ENCODE measurements at places on chromosomes 4 and X. TPM values are rescaled to one million over a fixed set of nuclear protein-coding genes. Genes with fewer than 3 reads are reported as not detected.

- DNase-seq: no peak
Measured at GRCh38 chrX:20129547-20129946, 12.1 kb downstream of the EIF1AX start.

GRCh38 chr4:122876456-122876855 lies 45.9 kb downstream of the NUDT6 start:
- DNase-seq: no peak

GRCh38 chrX:134004084-134004483 lies 18.7 kb upstream of the GPC3 start:
- DNase-seq: no peak

GRCh38 chrX:5632061-5632614 lies 596.5 kb downstream of the NLGN4X start:
- no peak for DNase-seq

Gene CWH43
- not detected for polyA plus RNA-seq

Gene SYN1
- 20.5 TPM for polyA plus RNA-seq

DNA sequence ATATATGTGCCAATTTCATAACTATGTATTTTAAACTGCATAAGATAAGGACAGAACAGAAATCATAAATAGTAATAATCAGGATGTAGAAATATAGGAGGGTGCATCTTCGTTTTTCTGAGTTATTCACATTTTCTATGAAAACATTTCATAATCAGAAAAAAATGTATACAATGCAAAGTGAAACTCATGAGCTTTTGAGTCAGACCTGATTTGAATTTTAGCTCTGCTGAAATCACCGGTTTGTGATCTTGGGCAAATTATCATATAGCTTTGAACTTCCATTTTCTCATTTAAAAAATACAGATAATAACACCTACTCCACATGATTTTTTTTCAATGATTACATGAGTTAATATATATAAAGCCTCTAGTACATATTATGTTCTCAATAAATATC lies 106.9 kb downstream of the KDR start:
- no peak for DNase-seq

- no peak for DNase-seq
Measured at GRCh38 chr4:31237233-31237632, 517.1 kb downstream of the PCDH7 start.

- DNase-seq: no peak
Measured at GRCh38 chrX:94551831-94552230, 877.8 kb downstream of the FAM133A start.

Gene BTK
- polyA plus RNA-seq: 1.4 TPM

All from heart left ventricle (tissue), 16 donors.